ENCODE measurements at places on chromosomes 4 and X.

- peak; percentile 64 for DNase-seq
Measured at GRCh38 chr4:159010563-159011260, 92.2 kb upstream of the RAPGEF2 start.

DNA sequence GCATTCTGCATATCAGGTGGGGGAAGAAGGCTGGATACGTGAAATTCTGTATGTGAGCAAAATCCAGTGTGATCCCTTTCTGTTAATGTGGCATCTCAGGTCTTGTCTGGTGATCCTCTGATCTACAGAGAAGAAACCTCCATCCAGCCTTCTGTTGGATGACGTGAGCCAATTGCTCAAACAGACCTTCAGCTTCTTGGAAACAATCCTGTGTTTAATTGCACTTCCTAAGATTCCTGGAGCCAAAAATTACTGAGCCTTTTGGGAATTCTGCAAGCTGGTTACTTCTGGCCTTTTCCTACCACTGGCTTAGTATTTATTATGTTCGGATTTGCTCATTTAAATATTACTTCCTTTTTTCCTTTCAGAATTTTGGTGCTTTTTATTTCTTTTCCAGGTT is 51.2 kb downstream of the TRIML1 start:
- DNase-seq = no peak

- no peak for DNase-seq
Measured at GRCh38 chr4:4862665-4863482, 3.4 kb downstream of the MSX1 start.

DNA sequence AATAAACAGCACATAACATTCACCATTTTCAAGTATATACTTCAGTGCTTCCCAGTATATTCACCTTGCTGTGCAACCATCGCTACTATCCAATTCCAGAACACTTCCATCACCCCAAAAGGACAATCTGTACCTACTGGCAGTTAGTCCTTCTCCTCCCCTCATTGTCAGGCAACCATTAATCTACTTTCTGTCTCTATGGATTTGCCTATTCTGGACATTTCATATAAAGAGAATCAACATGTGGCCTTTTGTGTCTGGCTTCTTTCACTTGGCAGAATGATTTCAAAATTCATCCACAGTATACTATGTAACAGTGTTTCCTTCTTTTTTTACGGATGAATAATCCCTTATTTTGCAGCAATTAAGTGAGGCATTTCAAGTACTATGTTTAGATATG is 189.4 kb downstream of the FBXW7 start:
- DNase-seq = no peak

DNA sequence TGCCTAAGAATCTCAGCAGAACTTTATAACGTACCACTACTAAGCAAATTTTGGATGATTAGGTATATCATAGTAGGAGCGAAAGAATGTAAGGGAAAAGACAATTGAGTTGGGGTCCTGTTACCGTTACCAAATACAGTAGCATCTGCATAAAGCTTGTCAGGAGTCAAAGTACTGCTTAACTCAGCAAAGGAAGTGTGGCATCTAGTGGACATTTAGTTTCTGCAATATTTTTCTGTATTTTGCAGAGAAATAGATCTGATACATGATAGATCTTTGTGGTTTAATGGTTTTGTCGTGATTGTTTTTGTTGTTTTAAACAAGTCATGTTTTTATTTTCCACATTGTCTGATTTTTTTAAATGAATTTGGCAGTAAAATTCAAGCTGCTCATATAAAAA is 81.0 kb upstream of the SMARCAD1 start:
- no peak for DNase-seq

DNA sequence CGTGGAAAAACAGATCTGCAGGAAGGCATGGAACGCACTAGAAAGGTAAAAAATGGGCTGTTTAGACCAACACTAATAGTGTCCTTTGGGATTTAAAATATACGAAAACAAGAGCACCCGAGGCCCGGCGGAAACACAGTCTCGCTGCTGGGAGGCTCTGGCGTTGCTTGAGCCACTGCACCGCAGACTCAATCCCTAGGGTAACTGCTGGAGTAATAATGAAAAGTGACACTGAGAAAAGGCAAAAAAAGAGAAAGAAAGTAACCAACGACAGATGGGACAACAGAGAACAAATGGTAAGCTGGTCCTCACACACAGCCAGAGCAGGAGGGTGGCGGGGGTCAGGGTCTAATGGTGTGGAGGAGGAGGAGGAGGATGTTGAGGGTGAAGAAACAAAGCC is 15.4 kb downstream of the IRAK1 start:
- DNase-seq = no peak

DNA sequence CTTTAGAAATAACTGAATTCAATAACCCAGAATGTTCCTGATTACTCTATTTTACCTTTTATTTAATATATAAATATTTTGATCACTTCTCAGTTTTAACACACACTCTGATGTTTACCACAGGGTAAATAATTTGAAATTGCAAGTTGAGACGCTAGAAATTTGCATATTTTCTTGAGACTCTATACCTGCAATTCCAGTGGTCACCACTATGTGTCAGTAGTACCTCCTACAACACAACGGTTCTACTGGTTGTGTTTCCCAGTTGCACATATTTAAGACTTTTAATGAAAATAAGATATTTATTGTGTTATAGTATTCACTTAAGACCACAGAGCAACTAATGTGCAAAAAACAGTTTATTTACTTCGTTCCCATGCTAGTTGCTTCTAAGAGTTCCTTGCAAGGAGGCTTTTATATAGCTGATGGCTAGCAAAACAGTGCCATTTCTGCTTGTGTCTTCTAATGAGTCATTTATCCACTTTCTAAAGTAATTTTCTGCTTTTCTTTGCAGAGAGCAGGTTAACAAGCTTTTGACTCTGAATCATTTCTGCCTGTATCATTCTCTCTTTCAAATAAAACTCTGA is 98.9 kb upstream of the PDLIM3 start:
- no peak for DNase-seq

DNA sequence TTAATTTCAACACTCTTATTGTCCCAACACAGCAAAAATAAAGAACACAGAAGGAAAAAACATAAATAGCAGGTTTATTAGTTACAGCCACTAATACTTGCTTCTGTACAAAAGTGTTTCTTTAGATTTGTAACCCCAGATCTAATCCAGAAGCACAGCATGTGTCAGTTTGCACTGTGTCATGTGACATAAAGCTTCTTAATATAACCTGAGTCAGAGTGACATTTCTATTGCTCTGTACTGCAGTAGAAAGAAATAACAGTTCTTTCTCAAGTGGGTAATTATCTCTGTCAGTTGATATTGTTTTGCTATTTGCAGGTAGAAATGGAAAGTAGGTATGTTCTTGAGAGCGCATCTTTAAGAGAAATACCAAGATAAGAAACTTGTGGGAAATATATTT is 422.5 kb downstream of the ZIC3 start:
- no peak for DNase-seq

- DNase-seq = no peak
Measured at GRCh38 chr4:52126226-52126625, 75.1 kb downstream of the SPATA18 start.

- no peak for DNase-seq
Measured at GRCh38 chrX:104745152-104745551, 179.2 kb downstream of the IL1RAPL2 start.

GRCh38 chr4:19266566-19266965 is 985.1 kb upstream of the SLIT2 start:
- DNase-seq = no peak

DNA sequence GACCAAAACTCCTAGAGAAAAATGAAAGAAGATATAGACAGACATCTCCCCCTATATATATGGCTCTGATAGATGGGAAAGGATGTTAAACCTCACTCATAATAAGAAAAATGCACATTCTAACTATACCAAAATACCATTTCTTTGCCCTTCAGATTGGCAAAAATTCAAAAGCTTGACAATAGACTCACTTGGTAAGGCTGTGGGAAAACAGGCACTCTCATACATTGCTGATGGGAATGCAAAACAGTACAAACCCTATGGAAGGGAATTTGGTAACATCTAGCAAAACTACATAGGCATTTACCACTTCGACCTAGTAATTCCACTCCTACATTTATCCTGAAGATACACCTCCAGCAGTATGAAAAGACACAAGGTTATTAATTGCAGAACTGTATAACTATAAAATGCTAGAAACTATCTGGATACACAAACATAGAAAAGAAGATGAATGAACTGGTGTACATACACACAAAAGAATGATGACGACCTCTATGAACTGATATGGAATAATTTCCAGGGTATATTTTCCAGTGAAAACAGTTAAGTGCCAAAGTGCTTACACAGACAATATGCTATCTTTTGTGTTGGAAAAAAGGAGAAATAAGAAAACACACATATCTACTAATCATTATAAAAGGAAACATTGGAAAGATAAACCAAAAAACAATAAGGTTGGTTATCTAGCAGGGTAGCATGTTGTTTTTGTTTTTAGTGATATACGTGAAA is 48.5 kb downstream of the WDFY3 start:
- no peak for DNase-seq

- DNase-seq = no peak
Measured at GRCh38 chr4:22962295-22962694, 269.6 kb downstream of the GBA3 start.

- no peak for DNase-seq
Measured at GRCh38 chr4:122909683-122910082, 12.7 kb downstream of the NUDT6 start.

DNA sequence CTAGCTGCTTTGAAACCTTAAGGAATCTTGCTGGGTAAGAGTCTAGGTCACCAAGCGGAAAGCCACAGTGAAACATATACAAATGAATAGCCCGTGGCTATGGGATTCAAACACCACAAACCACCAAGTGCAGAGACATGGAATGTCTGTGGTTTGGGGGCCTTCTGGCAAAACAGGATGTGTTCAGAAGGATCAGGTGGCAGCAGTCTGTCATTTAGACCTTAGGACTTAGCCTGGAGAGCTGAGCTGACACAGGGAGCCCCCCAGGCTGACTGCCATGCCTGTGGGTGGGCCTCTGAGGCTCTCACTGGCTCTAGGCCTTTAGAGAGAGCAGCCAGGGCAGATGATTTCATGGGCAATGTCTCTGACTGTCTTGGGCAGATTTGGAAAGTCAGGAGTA is 225.6 kb downstream of the FBXW7 start:
- DNase-seq = peak; percentile 49

GRCh38 chrX:106783716-106784115 is 18.8 kb upstream of the TBC1D8B start:
- DNase-seq = no peak

DNA sequence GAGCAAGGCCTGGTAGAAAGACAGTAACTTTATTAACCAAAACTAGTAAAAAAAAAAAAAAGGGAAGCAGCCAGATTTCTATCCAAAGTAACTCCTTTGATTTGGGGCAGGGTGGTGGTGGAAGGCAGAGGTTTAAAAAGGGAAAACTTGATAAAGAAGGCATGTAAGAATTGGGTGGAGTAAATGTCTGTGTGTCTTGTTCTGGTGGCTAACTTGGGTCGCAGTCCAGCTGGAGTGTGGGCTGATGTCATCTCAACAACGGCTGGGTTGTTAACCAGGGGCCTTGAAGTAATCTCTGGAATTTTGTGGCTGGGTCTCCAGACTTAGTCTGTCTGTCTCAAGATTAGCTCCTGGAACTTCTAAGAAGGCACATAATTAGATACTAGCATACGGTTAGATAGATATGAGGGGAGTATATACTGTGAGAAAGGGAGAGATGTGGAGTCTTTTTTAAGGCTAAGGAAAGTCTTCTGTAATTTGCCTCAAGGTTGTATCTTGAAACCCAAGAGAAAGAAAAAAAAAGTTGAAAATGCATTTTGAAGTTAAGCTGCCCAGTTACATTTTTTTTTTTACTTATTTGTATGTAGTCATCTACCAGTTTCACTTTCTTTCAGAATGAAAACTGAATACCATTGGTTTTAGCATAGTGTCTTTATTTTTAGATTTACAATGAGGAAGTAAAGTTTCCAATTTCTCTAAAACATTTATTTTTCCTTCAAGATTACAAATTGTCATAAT is 48.3 kb downstream of the MTHFD2L start:
- DNase-seq = no peak
